ENCODE measurements at places on chromosomes 16 and 17.
A peak's percentile ranks its signal among the peaks of the same experiment; 100 is the strongest.

- peak; percentile 10 for DNase-seq
These were observed 41.8 kb downstream of the RAB11FIP4 start for GRCh38 chr17:31433091-31433790.

GRCh38 chr16:15788846-15789239 lies 68.0 kb downstream of the MYH11 start:
- no peak for DNase-seq

DNA sequence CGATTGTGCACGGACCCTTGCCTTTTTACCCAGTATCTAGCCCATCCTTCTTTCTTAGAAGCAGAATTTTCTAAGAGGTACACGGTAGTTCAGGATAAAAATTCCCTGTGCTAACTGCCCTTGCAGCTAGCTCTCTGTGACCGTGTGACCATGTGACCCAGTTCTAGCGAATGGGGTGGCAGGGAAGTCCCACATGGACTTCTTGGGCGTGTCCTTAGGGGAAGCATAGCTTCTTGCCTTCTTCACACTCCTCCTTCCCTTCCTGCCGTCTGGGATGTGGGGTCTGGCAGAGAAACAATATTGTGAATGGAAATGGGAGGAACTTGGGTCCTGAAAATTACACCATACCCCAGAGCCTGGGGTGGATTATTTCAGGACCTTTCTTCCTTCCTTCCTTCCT lies 670.7 kb downstream of the MAF start:
- no peak for DNase-seq

- DNase-seq, result no peak
These were observed 36.2 kb upstream of the DNAH17 start for GRCh38 chr17:78613416-78613815.

DNA sequence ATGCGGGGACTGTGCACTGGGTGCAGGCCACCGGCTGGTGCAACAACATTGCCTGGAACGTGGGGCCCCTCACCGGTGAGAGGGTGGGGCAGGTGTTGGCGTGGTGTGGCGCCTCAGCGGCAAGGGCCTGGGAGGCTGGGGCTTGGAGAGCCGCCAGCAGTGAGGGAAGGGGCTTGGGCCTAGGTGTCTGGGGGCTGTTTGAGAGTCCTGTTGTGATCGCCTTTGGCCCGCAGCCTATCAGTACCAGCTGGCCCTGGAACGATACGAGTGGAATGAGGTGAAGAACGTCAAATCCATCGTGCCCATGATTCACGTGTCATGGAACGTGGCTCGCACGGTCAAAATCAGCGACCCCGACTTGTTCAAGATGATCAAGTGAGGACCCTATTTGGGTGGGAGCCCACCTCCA lies 2.6 kb upstream of the TMEM88 start:
- no peak for DNase-seq

DNA sequence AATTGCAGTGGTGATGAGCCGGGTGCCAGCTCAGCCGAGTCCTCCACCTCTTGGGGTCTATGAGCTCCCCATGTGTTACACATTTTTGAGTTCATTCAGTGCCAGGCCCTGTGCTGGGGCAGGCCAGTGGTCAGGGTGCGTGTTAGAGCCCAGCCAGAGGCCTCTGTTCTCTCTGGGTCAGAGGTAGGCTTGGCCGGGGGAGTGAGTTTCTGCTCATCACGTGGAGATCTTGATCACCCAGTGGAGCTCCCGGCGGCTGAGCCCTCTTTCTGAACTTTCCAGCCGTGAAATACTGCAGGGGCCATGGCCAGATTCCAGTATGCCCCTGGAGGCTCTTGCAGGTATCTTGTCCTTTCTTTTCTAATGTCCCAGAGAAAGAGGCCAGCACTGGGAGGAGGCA lies 93.0 kb downstream of the RAP1GAP2 start:
- DNase-seq, result no peak

DNA sequence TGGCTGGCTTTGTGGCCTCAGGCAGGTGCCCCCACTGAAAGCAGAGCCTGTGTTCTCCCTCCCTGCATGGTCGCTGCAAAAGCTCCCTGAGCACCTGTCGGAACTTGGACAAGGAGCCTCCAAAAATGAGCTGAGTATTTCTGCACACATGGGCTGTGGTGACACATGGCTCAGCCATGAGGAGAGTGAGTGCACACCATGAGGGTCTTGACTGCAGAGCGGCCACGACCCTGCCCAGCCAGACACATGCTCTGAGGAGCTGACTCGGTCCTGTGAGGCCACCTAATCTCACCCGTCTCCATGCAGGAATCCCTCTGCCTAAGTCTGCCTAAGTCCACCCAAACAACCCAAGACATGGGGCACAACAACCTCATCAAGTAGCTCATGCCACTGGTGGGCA lies 128.9 kb downstream of the DYNLRB2 start:
- DNase-seq, result no peak

GRCh38 chr17:43679911-43680310 lies 18.2 kb upstream of the MEOX1 start:
- DNase-seq, result no peak

DNA sequence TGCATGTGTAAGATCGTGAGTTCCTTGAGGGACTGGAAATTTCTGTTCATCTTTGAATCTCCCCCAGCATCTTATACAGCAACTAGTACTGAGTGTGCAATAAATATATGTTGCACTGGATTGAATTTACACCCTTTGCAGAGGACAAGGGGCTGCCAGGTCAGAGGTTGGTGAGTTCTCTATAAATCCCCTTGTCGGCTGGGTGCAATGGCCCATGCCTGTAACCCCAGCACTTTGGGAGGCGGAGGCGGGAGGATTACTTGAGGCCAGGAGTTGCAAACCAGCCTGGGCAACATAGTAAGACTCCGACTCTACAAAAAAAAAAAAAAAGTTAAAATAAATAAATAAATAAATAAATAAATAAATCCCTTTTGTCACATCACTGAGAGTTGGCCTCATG lies 9.4 kb upstream of the SP6 start:
- no peak for DNase-seq

GRCh38 chr17:77735566-77736198 lies 222.8 kb upstream of the TNRC6C start:
- no peak for DNase-seq

DNA sequence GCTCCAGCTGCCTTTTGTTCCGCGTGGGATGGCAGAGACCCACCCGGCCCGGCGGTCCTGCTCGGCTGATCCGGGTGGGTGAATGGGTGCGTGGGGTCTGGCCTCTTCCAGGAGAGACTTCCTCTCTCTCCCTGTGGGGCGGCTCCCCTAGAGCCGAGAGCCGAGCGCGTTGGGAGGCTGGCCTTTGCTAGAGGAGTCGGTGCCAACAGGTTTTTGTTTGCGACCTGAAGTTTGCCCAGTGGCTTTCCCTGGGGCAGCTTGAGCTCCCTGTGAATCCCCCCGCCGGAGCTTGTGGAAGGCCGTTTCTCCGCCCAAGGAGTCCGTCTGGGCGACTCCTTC lies 970 bp downstream of the EPN2 start:
- DNase-seq, result no peak

DNA sequence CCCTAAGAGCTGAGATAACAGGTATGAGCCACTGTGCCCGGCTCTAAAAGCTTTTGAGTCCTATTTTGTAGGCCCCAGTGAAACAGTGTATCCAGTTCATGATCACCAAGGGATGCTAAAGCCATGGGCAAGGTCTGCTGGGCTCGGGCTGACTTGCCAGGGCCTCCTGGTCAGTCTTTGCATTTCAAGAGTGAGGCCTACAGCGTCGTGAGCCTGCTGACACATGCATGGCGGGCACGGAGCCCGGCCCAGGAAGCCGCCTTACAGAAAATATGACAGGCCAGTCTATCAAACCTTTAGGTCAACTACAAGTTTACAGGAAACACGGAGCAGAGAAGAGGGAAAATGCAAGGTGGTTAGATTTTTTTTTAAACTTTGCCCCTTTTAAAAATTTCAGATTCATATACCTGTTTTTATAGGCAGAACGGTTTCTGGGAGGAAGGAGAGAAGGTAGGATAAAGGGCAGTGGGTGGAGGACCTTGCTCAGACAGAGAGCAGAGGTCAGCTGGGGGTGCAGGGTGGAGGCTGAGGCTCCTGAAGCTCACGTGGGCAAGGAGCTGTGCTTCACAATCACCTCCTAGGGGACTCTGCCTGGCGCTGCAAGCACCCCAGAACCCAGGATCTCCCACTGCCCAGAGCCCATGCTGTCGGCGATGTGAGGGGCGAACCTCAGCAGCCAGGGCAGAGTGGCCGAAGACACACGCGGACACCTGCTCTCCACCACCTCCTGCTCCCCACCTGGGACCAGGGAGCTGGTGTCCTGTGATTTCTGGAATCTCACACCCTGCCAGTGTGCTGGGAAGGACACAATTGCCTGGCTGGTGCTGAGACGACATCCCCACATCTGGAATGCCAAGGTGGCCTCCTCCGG lies 21.3 kb downstream of the C16orf95 start:
- no peak for DNase-seq

- peak; percentile 14 for DNase-seq
These were observed 47.1 kb upstream of the AKTIP start for GRCh38 chr16:53549970-53550690.

- DNase-seq, result no peak
These were observed 5.4 kb upstream of the RNF222 start for GRCh38 chr17:8402921-8403536.

DNA sequence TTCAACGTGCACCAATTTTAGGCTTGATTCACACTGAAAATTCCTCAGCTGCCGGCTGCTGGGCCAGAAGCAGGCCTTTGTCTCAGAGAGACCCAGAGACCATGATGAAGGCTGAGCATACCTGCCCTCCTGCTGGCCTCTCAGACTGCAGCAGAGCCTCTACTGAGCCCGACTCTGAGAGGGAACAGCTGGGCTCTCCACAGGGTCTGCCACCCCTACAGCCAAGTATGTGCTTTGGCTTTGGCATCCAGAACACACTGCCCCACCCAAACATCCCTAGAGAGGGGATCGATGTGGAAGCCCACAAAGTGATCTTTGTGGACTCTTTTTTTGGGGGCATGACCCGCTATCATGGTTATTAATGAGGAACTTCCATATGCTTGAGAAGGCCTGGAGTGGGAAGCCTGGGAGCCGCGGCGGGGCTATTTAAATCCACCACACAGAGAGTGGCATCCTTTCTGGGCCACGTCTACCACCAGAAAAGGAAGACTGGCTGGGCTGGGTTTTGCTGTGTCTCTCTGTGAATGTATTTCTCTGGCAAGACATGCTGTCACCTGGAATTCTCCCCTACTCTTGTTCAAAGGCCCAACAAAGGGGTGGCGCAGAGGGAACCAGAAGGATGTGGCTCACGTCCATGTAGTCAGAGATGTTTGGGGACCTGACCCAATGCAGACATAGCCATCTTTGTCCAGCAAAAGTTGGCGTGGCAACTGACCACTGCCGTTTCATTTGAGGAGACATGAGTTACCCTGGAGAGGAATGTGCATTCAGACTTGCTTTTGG lies 69.3 kb downstream of the GNAO1 start:
- DNase-seq, result no peak

GRCh38 chr17:11240841-11241610 lies at the start of gene SHISA6:
Gene SHISA6, plus strand, starts transcription at chr17:11241213.
- no peak for DNase-seq

- no peak for DNase-seq
These were observed 46.9 kb upstream of the HNF1B start for GRCh38 chr17:37791447-37792399.

- DNase-seq, result no peak
These were observed 185.6 kb downstream of the UTP18 start for GRCh38 chr17:51445946-51446345.

DNA sequence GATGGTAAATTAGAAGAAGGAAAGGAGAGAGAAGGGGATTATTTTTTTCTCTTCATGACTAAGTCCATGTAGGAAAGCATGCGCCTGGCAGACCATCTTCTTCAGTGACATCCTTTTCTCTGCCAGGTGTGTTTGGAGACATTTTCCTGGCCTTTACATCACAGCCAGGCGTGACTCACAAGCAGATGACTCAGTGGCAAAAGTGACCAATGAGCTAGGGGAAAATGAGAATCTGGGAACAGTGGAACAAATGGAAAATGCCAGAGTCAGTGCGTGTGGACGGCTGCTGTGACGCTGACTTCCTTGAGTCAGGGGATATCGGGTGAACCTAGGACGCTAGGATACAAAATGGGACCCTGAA lies 9.4 kb downstream of the KIAA0513 start:
- DNase-seq, result no peak
